ENCODE measurements at places on chromosomes 2 and 18.

DNA sequence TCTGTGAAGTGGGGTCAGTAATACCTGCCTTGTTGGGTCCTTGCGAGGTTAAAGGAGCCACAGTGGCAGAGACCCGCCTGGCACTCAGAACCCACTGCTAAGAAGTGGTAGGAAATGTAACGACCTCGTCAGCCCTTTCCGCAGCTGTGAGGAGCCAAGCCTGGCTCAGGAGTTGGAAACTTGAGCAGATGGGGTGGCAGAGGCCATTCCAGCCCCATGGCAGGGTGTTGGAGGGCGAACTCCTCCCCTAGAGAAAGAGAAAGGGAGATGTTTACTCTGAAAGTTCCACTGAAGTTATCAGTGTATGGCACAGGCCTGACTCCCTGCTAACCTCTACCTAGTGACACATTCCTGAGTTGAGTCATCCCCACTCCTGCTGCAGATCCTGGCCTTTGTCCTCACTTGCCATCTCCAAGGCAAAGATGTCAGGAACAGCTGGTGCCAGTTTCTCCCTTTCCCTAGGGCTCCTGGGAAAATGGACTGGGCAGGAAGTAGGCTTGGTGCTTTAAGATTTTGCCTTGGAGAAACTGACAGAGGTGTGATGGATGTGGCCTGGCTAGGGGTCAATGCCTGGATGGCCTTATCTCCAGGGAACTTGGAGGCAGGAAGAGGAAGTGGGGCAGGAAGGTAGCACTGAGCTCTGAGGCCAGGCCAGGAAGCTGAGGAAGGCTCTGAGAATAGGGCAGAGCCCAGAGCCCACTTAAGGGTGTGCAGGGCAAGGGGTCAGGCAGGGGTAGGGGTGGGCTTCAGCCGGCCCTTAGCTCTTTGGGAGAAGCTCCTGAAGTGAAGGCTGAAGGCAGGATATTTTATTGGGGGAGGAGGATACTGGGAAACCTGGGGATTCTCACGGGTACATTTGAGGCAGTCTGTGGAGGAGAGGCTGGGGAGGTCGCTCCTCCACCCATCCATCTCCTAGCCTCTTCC lies 888 bp downstream of the VAMP5 start:
- DNase-seq, result no peak

DNA sequence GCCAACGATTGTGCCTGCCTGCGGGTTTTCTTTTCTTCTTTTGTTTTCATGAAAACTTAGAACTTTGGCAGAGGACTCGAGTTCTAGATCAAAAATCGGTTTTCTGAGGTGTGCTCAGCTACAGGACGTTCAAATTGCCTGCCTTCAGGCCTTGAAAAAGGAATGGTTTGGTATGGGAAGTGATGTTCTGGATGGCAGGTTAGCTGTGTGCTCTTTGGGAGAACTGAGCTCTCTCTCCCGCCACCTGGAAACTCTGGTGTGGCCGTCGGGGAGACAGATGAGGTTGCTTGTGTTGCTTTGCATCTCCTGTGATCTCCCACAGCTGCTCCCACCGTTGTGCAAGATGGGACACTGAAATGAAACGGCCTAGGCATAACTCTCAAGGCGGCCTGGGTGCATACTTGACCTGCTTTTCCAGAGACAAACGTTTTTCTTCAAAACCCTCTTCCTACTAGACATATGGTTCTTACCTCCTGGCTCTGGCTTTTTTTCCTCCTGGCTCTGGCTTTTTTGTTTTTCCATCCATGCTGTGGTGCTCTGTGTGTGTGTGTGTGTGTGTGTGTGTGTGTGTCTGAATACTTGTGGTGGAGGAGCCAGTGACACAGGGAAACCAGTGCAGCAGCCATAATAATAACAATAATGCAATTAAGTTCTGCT lies 2.0 kb downstream of the FMNL2 start:
- no peak for DNase-seq

GRCh38 chr2:160411955-160412354 lies 81.7 kb downstream of the RBMS1 start:
- no peak for DNase-seq

GRCh38 chr18:48776641-48777025 lies 174.1 kb downstream of the SMAD7 start:
- no peak for DNase-seq

GRCh38 chr2:161709428-161709827 lies 85.2 kb downstream of the SLC4A10 start:
- no peak for DNase-seq

DNA sequence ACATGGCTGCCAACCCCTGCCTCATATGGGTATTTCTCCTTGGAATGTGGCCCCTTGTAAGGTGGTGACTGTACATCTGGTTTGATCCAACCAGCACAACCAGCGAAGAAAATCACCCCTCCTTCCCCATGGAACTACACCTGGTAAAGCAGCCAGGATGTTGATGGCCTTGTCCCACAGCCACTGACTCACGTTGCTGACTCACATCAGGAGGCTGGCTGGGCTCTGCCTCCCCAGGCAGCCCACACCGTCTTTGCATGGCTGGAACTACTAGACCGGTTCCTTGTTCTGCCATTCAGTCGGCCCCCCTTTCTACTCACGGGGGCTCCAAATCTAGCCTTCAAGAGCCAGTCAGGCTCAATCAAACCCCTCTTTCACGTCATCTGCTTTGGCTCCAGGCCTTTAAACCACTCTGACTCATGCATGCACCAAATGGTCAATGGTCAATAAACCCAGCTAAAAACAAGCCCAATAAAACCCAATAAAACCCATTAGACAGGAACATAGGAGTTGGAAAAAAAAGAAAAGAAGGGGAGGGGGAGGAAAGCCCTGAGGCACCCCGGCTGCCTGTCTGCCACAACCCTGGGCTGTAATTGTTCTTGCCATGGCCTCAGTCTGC lies 114.8 kb downstream of the PLB1 start:
- DNase-seq, result peak; percentile 34

DNA sequence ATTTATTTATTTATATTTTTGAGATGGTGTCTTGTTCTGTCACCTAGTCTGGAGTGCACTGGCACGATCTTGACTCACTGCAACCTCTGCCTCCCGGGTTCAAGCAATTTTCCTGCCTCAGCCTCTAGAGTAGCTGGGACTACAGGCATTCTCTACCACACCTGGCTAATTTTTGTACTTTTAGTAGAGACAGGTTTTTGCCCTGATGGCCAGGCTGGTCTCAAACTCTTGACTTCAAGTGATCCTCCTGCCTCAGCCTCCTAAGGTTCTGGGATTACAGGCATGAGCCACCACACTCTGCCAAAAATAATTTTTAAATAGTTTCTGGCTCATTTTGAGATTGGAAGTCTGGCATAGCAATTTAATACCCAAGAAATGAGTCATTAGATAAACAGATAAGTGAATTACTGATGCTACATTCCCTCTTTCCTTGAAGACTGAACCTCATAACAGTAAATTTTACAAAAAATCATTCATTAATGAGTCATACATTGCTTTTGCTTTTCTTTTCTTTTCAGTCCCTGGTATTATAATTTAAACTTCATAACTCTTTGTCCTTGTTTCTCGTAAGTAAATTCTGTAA lies 881.6 kb upstream of the PIK3C3 start:
- DNase-seq, result no peak

DNA sequence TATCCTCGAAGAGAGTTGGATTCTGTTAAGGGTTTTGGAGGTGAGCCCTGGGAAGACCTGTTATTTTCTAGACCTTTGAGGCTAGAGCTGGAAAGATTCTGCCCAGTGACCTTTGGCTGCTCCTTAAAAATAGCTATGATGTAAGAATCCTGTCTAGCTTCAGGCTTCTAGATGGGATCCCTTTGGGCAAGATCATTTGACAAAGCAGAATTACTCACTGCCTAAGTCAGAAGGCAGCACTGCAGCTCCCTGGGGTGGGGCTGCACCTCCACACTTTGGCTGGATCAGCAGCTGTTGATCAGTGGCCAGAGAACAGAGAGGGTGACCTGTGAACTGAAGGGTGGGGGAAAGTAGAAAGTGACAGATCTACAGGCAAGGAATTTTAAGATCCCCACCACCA lies 103.8 kb downstream of the ASAP2 start:
- no peak for DNase-seq

DNA sequence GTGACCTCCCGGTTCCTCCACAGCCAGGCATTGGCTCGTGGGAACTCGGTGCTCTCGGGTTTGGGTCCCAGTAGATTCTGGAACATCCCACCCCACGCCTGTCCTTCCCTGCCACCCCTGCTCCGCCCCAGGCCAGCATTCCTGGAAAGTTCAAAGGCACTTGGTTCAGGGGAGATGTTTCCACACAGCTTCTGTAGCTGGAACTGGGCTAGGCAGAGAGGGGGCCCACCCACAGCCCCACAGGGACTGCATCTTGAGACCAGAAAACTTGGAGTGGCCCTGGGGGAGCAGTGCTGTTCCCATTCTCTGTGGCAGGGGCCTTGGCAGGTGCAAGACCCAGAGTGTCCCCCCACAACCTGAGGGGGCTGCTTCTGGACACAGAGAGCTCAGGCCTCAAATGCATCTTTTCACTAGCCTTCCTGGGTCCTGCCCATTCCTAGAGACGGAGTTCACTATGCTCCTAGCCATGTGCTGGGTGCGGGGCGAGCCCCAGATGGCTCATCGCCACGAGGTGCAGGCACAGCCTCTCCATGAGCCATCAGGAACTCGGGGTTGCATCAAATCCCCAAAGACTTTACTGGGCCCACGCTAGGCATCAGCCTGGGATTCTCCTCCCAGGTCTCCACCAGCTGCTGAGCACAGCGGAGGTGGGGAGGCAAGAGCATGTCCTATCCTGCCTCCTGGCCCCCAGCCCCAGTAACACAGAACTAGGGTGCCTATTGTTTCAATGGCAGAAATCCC lies 68.7 kb downstream of the ZFP36L2 start:
- DNase-seq, result no peak

Data from CD4-positive, alpha-beta T cell treated with Interleukin-6 at 100 ng/mL for 8 hours (primary cell).